Right renal cortex interstitium (tissue), 3 donors: ENCODE measurements at places on chromosomes 1 and 21.

GRCh38 chr1:208251015-208251414, 6.8 kb upstream of the PLXNA2 start:
- DNase-seq = no peak

- no peak for DNase-seq
These were observed 3.1 kb upstream of the PGBD5 start for GRCh38 chr1:230429067-230429735.

GRCh38 chr21:25708467-25709065, 26.1 kb downstream of the ATP5PF start:
- no peak for DNase-seq

DNA sequence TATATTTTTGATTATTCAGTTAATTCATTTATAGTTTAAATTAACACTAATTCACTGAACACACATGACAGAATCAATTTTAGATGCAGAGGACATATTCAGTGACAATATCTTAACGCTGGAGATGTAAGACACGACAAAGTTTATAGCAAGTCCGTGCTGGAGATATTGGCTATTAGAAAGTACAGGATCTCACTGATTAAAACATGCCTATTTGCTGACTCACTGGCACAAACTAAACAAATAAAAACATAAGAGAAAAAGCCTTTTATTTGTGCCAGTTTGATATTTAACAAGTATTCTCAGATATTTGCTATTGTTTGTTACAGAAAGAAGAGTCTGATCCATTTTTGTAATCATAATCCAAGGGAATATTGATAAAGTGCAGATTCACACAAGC, 1122.9 kb upstream of the B3GALT2 start:
- DNase-seq = no peak

DNA sequence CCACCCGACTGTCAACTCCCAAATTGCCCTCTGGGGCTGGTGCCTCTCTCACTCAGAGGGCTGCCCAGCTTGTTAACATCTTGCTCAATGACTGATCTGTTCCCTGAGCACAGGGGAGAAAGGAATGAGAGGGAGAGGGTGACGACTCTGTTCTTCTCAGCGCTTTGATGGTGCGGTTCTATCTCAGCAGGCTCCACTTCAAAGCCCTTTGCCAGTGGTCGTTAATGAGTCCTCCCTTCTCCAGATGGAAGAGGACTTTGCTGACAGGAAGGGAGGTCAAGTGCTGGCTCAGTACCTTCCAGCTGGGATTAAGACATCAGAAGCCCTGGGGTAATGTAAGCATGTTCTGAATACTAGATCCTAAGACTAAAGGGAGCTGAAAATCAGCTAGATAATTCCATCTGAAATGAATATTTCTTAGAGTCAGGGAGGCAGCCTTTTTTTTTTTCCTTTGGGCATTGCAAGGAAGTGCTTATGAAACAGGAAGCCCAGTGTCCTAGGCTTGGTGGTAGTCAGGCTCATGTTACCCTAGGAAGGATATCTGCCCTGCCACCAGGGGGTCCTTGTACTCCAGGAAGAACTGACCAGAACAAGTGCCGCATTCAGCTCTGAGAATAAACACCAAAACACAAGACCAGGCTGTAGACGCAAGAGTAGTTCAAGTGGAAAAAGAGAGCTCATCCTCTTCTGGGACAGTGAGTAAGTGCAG, 4.7 kb downstream of the FMOD start:
- DNase-seq = no peak

DNA sequence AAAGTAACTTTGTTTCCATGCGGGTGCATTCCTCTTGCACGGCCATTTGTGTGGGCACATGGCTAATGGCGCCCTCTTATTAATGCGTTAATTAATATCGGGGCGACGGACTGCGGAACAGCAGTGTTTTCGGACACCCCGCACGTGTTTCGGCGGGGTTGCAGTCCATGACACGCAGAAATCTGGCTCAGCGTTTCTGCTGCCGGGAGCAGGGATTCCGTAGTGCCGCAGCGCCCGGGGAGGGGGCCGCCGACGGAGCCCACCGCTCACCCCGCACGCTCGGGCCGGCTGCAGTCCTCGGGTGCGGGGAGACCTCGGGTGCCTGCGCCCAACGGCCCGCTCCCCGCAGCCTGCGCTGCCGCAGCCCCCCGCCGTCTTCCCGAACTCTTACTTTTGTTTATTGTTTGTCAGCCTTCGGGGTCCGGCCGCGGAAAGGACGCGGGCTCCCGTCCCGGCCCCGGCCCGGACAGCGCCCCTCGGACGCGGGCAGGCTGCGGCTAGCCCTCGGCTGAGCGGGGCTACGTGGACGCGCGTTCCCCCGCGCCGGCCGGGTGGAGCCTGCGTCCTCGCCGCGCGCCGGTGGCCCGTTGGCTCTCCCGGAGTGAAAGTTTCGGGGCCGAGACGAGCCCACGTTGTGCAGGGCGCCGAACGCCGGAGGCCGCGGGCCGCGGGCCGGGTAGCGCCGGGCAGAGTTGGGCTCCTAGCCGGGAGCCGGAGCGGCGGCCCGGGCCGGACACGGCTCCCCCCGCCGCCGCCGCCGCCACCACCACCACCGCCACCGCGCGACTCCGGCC, 849 bp downstream of the NFIA start:
- no peak for DNase-seq

DNA sequence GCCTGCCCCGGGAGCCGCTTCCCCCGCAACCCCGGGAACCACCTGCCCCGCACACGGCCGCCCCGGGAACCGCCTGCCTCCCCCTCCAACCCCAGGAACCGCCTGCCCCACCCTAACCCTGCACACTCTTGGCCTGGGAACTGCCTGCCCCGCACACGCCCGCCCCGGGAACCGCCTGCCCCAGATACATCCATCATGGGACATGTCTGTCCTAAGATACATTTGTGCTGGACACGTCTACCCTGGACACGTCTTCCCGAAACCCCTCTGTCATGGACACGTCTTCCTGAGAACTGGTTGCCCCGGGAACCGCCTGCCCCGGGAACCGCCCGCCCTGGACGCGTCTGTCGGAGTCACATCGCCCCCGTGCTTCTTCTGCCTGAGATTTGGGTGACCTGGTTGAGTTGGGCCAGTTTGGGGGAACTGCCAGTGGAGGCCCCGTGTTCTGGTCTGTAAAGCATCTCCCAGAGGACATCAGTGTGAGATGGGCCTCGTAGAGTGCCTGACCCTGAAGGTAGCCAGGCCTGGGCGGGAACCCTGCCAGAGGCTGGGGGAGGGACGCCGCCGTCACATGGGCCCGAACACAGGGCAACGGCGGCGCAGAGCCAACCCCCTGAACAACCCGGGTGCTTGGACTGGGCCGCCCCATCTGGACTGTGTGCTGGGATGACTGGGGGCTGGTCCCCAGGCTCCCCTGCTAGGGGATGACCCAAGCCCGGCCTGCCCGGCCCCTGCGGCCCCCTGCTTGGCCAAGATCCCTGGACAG, 3.6 kb downstream of the PERM1 start:
- no peak for DNase-seq

DNA sequence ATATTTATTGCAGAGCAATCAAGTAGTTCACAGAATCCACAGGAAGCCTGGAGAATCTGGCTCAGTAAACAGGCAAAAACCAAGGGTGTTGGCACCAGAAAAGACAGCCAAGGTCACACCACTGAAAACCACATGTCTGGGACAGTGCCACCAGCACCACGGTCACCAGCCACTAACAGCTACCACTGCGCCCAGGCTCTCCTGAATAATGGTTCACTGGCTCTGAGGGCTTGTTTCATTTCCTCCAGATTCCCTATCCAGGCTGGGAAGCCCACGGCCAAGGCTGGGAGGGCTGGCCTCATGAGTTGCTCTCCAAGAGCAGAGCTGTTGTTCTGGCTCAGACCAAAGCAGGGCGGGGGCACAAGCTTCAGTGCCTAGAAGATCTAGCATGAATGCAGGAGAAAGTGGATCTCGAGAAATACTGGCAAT, 54.5 kb upstream of the PTGFRN start:
- DNase-seq = no peak

- no peak for DNase-seq
These were observed 39.8 kb downstream of the DISC1 start for GRCh38 chr1:231666220-231666936.

GRCh38 chr1:229980009-229980408, 87.0 kb upstream of the GALNT2 start:
- no peak for DNase-seq

DNA sequence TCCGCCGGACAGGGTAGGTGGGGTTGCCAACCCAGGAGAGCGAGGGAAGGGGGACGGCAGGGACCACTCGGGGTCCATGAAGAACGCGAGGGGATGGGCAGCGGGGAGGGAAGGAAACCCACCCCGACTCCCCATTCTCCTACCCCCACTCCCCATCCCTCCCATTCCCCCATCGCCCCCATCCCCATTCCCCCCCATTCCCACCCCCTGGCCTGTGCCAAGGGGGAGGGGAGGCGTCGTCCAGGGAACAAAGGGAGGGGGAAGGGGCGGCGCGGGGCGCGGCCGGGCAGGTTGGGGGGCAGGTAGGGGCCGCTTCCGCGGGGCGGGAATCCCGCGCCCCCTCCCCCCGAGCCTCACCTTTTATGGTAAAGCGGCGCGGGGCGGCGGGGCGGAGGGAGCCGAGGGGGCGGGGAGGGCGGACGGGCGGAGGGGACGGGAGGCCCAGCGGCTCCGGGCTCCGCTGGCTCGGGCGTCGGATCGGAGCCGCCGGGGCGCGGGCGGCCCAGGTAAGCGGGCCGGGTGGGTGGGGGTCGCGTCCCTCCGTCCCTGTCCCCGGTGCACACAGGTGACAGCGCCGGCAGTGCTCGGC, at the start of gene FBLIM1:
Gene FBLIM1, plus strand, starts transcription at position 453 of the 589 bp plus-strand sequence. CDS start 6,189 bp downstream, outside the sequence.
- DNase-seq = no peak

- no peak for DNase-seq
These were observed 5.2 kb downstream of the PRDX1 start for GRCh38 chr1:45516465-45516864.

GRCh38 chr1:29563571-29563970, 327.2 kb downstream of the PTPRU start:
- DNase-seq = no peak

- no peak for DNase-seq
These were observed 89.7 kb downstream of the SMYD2 start for GRCh38 chr1:214370615-214371014.
